Right atrium auricular region (tissue), 2 donors: ENCODE measurements at places on chromosomes 4 and X. TPM values are rescaled to one million over a fixed set of nuclear protein-coding genes. Genes with fewer than 3 reads are reported as not detected.

DNA sequence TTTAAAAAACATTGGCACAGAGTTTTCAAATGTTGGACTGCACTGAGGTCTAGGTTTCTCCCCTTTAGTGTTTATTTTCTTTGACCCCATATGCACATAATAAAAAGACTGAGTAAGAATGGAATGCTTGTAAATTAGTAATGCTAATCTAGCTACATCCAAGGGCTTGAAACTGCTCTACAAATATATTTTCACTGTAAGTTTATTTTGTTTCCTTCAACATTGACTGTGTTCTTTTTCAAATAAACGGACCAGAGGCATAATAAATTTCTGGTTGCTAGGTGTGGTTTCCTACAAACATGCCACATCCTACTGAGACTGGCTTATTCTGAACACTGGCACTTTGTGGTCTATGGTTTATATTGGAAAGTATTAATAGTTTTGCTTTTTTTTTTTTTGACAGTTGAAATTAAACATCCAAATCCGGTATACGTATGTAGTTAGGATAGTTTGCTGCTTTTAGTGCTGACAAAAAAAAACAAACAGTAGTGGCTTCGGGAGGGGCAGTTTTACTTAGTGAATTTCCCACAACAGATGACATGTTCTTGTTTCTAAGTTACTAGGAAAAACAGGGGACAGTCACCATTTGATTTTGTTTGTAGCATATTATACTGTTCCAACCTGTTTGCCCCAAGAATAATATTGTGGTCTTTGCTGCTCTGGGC, 13.2 kb downstream of the CA5B start:
- no peaks in the 10 kb centered on the region for H3K27me3 ChIP-seq
- no peak for DNase-seq
- H3K27ac ChIP-seq: peak overlapping the region; percentile 75
- peaks cover 16% of the 10 kb centered on the region for H3K4me1 ChIP-seq
- H3K4me3 ChIP-seq: no peak overlapping the region
- no peaks in the 10 kb centered on the region for H3K36me3 ChIP-seq

DNA sequence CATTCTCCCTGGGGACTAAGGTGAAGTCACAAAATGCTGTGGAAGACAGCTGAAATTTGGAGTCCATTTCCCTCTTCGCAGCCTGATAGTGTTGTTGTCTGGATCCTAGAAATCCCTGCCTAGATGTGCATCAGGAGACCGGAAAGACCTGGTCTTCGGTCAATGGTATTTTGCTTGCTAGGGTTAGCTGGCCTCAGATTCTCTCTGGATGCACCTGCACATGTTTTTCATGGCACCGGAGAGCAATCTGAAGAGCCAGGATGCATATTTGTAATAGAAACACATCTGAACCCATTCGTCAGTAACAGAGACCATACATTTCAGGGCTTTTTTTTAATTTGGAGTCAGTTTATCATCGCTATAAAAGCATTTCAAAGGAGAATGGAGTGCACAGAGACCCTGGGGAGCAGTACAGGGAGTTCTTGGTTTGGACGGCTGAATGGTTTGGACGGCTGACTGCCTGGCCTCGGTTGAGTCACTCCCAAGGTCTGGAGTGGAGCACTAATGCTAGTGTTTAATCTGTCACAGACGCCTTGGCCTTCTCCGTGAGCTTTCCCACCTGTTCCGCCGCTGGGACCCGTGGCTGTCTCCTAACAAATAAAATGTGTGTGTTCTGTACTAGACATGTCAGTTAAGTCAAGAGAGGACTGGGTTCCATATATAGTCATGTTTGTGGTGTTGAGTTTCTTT, 7.5 kb upstream of the PDLIM3 start:
- no peaks in the 10 kb centered on the region for H3K27me3 ChIP-seq
- peak overlapping the region; percentile 84 for H3K27ac ChIP-seq
- peak; percentile 81 for DNase-seq
- no peak overlapping the region for H3K4me3 ChIP-seq

PDE6B gene
- 4.6 TPM for total RNA-seq

- no peak for DNase-seq
- H3K4me1 ChIP-seq: no peaks in the 10 kb centered on the region
- no peak overlapping the region for H3K4me3 ChIP-seq
These were observed 181.0 kb downstream of the MAML3 start for GRCh38 chr4:139973015-139973414.

DNA sequence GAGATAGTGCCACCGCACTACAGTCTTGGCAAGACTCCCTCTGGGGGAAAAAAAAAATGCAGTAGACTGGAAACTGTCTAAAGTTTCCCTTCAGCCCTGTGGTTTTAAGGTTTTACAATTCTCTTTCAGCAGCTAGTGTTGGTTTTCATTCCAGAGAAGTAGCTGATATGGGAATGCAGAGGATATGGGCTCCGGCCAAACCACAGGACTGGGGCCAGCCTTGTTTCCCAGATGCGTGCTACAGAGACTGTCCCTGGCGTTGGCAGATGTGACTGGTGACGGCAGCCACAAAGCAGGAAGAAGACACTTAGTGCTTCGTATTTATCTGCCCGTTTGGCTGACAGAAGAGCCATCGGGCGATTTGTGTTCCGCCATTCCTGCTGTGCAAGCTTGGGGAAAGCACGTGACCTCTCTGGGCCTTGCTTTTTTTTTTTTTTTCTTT, 43.2 kb downstream of the ZBTB49 start:
- H3K4me1 ChIP-seq: no peaks in the 10 kb centered on the region
- peak overlapping the region; percentile 66 for H3K27ac ChIP-seq
- H3K4me3 ChIP-seq: no peak overlapping the region
- DNase-seq: peak; percentile 75

DNA sequence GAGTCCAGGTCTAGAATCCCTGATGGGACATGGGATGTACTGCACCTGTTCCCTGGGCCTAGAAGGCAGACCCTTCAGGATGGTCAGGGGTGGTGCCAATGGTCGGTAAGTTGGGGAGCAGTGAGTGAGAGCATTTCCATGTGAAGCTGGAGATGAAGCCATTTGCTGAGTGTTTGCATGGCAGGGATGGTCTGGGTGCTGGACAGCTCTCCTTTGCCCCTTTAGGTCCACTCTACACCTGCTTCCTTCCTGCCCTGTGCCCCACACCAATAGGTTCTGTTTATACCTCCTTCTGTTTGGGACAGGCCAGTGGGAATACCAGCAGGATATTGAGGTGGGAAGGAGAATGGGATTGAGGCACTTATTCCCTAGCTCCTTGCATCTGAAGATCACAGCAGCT, 181.3 kb downstream of the STK32B start:
- H3K4me3 ChIP-seq: no peak overlapping the region
- H3K4me1 ChIP-seq: no peaks in the 10 kb centered on the region
- DNase-seq: no peak
- no peaks in the 10 kb centered on the region for H3K27me3 ChIP-seq
- H3K27ac ChIP-seq: no peak overlapping the region

DNA sequence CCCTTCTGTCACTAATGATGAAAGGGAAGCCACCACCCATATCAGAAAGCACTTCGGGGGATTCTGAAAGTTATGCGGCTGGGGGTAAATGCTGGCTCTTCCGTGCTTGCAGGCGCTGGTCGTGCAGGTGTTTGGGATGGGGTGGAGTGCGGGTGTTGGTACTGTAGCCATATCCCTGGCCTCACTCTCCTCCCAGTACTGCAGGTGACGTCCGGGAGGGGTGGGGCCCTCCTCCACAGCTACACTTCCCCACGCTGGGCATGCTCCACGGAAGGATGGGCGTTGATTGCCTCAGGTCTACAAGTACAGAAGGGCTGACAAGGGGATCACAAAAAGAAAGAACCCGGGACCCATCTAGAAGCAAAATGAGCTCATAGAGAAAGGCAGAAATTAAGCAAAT, 48.6 kb upstream of the CLDN24 start:
- H3K4me1 ChIP-seq: no peaks in the 10 kb centered on the region
- no peaks in the 10 kb centered on the region for H3K27me3 ChIP-seq
- H3K4me3 ChIP-seq: no peak overlapping the region

NPNT gene
- total RNA-seq: 5.5 TPM

MAGEA2 gene
- not detected for total RNA-seq

DNA sequence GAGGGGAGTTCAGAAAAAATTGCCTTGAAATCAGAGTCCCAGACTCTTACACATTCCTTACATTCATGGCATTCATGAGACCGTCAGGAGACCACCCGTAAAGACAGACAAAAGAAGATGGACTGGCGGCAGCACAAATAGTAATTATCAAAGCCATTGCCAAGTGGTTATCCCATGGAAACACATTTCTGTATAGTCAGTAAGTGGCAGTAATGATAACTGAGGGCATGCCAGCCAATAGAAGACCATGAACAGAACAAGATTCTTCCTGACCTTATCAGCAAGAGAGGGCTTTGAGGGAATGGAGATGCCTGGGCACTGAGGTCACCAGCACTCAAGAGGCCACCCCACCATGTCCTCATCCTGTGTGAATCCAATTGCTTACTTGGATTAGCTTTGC, 121.7 kb upstream of the HCCS start:
- no peaks in the 10 kb centered on the region for H3K36me3 ChIP-seq
- H3K4me1 ChIP-seq: no peaks in the 10 kb centered on the region
- H3K4me3 ChIP-seq: no peak overlapping the region
- H3K27me3 ChIP-seq: no peaks in the 10 kb centered on the region
- H3K27ac ChIP-seq: no peak overlapping the region

CD38 gene
- 4.9 TPM for total RNA-seq

MUC7 gene
- total RNA-seq: not detected

FABP2 gene
- total RNA-seq: 0.48 TPM

XAGE2 gene
- total RNA-seq: not detected

SPANXA1 gene
- not detected for total RNA-seq

DNA sequence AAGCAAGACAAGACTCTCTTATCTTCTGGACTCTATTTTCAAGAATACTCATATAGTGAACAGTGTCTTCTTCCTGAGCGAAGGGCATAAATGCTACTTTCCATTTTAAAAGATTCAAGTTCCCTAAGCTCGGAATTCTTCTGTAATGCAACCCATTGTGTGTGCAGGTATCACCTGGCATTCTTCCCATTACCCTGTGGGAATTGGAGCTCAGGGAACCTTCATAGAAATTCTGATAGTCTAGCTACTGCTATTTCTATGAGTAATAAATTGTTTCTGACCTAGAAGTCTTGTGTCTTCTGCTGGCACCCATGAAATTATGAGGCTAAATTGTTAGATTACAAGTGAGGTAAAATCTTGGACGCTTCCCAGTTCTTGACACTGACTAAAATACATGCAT, 324.1 kb upstream of the DIPK2B start:
- no peak overlapping the region for H3K27ac ChIP-seq
- no peaks in the 10 kb centered on the region for H3K36me3 ChIP-seq
- H3K4me3 ChIP-seq: no peak overlapping the region
- H3K4me1 ChIP-seq: no peaks in the 10 kb centered on the region

- no peak overlapping the region for H3K27ac ChIP-seq
- no peak overlapping the region for H3K4me3 ChIP-seq
- no peaks in the 10 kb centered on the region for H3K4me1 ChIP-seq
- no peaks in the 10 kb centered on the region for H3K36me3 ChIP-seq
- no peak for DNase-seq
These were observed 1844.6 kb upstream of the TENM3 start for GRCh38 chr4:180398564-180398963.

- H3K27ac ChIP-seq: peak overlapping the region; percentile 77
- no peak for DNase-seq
- H3K4me1 ChIP-seq: no peaks in the 10 kb centered on the region
- H3K4me3 ChIP-seq: peak overlapping the region; percentile 89
These were observed 1.2 kb upstream of the CDK16 start for GRCh38 chrX:47217121-47217851.

- no peak overlapping the region for H3K4me3 ChIP-seq
- no peak overlapping the region for H3K27ac ChIP-seq
- H3K27me3 ChIP-seq: no peaks in the 10 kb centered on the region
- H3K36me3 ChIP-seq: no peaks in the 10 kb centered on the region
- no peaks in the 10 kb centered on the region for H3K4me1 ChIP-seq
These were observed 1.6 kb downstream of the CXCL1 start for GRCh38 chr4:73870768-73871167.

GRCh38 chr4:84126061-84126787, 372.9 kb downstream of the NKX6-1 start:
- no peaks in the 10 kb centered on the region for H3K27me3 ChIP-seq
- no peaks in the 10 kb centered on the region for H3K36me3 ChIP-seq
- no peak overlapping the region for H3K27ac ChIP-seq

DGKK gene
- not detected for total RNA-seq

- no peaks in the 10 kb centered on the region for H3K36me3 ChIP-seq
- peak; percentile 61 for DNase-seq
- H3K27ac ChIP-seq: no peak overlapping the region
- peaks cover 18% of the 10 kb centered on the region for H3K4me1 ChIP-seq
These were observed 237.5 kb downstream of the BCOR start for GRCh38 chrX:39859991-39860861.

KLHL2 gene
- 9.0 TPM for total RNA-seq

- peak overlapping the region; percentile 28 for H3K4me3 ChIP-seq
- peak; percentile 58 for DNase-seq
- peak overlapping the region; percentile 80 for H3K27ac ChIP-seq
- H3K36me3 ChIP-seq: no peaks in the 10 kb centered on the region
- H3K27me3 ChIP-seq: no peaks in the 10 kb centered on the region
- peaks cover 52% of the 10 kb centered on the region for H3K4me1 ChIP-seq
These were observed 98.6 kb downstream of the MGST2 start for GRCh38 chr4:139764182-139764581.

DNA sequence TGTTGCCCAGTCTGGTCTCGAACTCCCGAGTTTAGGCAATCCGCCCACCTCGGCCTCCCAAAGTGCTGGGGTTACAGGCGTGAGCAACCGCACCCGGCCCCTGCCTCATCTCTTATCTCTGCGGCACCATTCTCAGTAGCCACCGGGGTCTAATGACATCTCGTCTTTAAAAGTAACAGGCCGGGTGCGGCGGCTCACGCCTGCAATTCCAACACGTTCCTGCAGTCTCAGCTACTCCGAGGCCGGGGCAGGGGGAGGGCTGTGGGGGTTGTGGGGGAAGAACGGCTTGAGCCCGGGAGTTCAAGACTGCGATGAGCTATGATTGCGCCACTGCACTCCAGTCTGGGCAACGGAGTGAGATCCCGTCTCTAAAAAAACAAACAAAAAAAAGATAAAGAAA, 28.8 kb downstream of the ING2 start:
- H3K36me3 ChIP-seq: no peaks in the 10 kb centered on the region
- no peaks in the 10 kb centered on the region for H3K4me1 ChIP-seq
- no peak overlapping the region for H3K4me3 ChIP-seq
- DNase-seq: no peak

PLAC8 gene
- 0.48 TPM for total RNA-seq

DNA sequence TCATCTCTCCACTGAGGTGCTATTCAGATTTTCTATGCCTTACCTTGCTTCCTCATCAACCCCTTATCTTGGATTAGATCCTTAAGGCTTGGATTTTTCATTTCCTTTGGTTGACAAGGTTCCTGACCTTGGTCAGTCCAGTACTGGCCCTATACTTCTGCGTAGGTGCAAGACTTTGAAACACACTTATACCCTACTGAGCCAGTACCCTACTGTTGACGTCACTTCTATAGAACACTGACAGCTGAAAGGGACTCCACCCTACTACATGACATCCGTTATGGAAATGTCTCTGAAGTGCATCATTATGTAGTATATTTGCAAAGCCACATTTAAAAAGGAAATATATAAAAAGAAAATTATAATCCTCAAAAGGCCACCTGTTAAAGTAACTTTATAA, 12.0 kb upstream of the PLS3 start:
- no peak overlapping the region for H3K4me3 ChIP-seq
- no peaks in the 10 kb centered on the region for H3K27me3 ChIP-seq
- no peaks in the 10 kb centered on the region for H3K4me1 ChIP-seq

GRCh38 chrX:18272222-18272621, 51.5 kb upstream of the BEND2 start:
- H3K4me1 ChIP-seq: no peaks in the 10 kb centered on the region
- no peak overlapping the region for H3K4me3 ChIP-seq
- H3K27me3 ChIP-seq: no peaks in the 10 kb centered on the region
- DNase-seq: no peak

GRCh38 chr4:128483816-128484215, 196.2 kb upstream of the PGRMC2 start:
- H3K36me3 ChIP-seq: no peaks in the 10 kb centered on the region
- H3K27me3 ChIP-seq: no peaks in the 10 kb centered on the region
- no peaks in the 10 kb centered on the region for H3K4me1 ChIP-seq
- no peak overlapping the region for H3K27ac ChIP-seq
- H3K4me3 ChIP-seq: no peak overlapping the region
